ENCODE measurements at places on chromosomes 13 and 19.

GRCh38 chr13:77028202-77028601 is 1.2 kb upstream of the FBXL3 start:
- no peak for DNase-seq

- DNase-seq = no peak
Observed at GRCh38 chr13:77055158-77055557, 28.2 kb upstream of the FBXL3 start.

DNA sequence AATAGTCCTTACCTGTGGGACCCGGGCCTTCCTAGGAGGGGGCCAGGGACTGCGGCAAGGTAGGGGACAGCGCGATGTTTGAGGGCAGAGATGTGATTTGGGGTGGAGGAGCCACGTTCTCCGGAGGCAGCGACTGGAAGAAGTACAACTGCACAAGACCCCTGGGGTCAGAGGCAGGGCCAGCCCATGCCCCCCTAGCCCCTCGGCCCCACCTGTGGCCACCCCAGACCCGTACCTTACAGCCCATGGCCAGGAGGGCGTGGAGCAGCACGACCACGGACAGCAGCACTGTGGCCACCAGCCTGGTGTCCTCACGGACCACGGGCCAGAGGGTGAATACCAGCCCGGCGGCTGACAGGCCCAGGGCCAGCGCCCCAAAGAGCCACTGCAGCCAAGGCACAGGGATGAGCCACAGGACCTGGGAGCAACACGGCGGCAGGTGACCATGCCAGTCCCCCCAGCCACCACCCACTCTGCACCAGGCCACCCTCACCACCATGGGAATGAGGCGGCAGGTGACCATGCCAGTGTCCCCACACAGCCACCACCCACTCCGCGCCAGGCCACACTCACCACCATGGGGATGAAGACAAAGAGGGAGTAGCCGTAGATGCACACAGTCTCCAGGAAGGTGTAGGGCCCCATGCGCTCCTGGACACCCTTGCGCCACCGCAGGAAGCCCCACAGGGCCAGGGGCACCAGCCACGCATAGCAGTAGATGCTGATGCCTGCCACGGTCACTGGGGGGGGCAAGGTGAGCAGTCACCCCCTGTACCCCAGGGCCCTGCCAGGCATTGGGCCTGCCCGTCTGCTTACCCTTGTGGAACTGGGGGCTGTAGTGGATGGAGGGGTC is 5.0 kb downstream of the YIPF2 start:
- DNase-seq = no peak

DNA sequence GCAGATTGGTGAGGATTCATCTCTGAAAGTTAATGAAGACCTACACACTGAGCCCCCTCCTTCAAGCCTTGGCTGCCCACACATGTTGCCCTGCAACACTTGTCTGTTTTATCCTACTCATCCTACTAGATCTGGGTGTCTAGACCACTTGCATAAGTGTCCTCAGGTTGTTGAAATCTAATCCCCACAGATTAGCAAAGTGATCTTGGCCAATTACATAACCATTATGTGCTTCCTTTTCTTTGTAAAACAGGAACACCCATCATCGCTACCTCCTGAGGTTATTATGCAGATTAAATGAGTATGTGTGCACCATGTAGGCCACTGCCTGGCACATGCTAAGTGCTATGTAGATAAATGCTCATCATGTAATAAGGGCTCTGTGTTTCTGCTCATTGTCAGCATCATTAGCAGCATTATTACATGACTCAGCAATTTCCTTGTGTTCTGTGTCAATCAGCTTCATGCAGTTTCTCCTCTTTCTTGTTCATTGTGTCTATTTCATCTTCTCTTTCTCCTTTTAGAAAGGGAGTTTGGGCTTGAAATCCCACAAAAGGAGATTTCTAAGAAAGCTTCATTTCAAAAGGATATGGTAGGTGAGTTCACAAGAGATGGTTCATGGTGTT is 15.1 kb downstream of the ZNF175 start:
- peak; percentile 81 for DNase-seq

- no peak for DNase-seq
Observed at GRCh38 chr13:76330761-76331160, 555.4 kb downstream of the KCTD12 start.

GRCh38 chr13:56515441-56515840 is 625.3 kb upstream of the PRR20A start:
- no peak for DNase-seq

DNA sequence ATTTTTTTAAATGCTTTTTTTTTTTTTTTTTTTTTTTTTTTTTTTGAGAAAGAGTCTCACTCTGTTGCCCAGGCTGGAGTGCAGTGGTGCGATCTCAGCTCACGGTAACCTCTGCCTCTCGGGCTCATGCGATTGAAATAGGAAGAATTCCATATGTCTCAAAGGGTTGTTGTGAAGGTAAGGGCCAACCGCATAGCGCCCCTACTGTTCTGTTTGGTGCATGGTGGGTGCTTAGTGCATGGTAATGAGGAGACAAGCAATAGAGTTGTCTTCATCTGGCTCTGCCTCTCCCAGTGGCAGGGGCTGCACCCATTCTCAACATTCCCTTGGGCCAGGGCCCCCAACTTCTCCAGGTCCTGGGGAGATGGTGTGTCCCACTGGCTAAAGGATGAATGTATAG is 68.7 kb downstream of the RASL11A start:
- no peak for DNase-seq

DNA sequence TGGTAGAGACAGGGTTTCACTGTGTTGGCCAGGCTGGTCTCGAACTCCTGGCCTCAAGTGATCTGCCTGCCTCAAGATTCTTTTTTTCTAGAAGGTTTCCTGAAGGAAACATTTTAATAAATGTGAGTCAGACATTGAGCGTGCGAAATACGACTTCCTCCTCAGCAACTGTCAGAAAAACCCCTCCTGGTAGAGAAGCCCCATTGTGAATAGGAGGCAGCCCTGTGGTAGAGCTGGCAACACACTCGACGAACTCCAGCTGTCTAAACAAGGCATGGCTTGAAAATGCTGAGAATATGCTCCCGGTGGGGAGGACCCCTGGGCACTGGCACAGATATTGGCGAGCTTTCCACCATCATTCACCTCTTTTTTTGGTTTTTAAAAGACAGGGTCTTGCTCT is 9.8 kb downstream of the ZNF333 start:
- DNase-seq = no peak

- no peak for DNase-seq
Observed at GRCh38 chr13:31522396-31522795, 216.9 kb upstream of the RXFP2 start.

DNA sequence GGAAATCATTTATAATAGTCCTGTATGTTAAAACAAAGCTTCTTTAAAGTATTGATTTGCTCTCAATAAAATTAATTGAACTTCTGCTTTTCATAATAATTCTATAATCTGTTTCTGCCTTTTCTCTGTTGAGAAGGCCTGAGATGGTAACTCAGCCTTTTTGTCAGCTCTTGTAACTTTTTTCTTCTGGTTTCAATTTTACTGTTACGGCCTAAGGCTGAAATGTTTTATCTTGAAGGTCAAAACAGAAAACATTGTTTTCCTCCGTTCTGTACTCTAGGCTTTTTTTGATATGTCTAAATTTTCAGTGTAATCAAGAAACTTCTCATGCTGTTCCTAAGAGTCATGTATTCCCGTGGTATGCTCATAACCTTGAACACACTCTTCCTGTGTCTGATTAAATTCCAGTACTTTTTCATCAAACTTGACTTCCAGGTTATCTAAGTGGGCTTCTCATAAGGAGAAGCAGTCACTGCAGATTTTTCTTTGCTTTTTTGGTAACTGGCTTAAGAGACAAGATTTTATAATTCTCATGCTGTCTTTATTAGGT is 7.6 kb upstream of the NAXD start:
- no peak for DNase-seq
